Gastrocnemius medialis (tissue), 4 donors: ENCODE measurements at places on chromosomes 12 and 14. TPM values are rescaled to one million over a fixed set of nuclear protein-coding genes. Genes with fewer than 3 reads are reported as not detected.

- DNase-seq = no peak
Measured at GRCh38 chr14:75249958-75250336, 28.7 kb upstream of the FOS start.

The RNASE3 gene
- total RNA-seq = not detected

The CD163 gene
- total RNA-seq = 47.8 TPM

- no peak for DNase-seq
Measured at GRCh38 chr12:3083921-3084347, 6.8 kb downstream of the TSPAN9 start.

- no peak for DNase-seq
Measured at GRCh38 chr12:45426294-45426693, 210.4 kb downstream of the ANO6 start.

- no peak for DNase-seq
Measured at GRCh38 chr12:93729934-93730333, 52.8 kb downstream of the CRADD start.

DNA sequence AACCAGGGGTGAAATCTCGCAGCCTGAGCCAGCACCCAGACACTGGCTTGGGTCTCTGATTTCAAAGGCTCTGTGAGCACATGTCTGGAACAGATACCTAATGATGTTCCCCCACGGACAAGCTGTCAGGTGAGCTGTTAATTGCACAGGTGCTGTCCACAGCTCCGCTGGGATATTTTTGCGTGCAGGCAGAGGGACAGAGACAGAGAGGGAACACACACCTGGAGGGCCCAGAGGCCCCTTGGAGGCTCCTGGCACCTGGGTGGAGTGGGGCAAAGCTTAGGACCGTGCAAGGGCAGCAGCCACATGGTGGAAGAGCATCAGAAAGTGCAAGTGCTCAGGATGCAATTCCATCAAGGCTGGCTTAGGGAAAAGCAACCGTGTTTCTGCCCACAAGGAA, 57.3 kb downstream of the ARL6IP4 start:
- no peak for DNase-seq

DNA sequence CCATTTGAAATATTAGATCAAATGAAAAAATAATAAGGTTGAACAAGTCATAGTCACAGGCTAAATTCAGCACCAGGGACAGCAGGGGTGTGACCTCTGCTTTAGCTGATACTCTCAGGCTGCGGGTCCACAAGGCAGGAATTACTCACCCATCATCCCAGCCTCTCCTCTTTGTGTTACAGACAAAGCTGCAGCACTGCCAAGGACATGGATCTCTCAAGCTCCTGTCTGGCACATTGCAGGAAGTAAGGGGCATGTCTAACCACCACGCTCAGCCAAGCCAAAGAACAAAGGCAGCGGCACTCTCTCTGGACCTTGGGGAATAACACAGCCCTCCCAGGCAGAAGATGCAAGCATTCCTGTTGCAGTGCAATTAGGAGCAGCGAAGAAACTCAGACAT, 783.8 kb downstream of the VRK1 start:
- no peak for DNase-seq

The KRT77 gene
- total RNA-seq = not detected

DNA sequence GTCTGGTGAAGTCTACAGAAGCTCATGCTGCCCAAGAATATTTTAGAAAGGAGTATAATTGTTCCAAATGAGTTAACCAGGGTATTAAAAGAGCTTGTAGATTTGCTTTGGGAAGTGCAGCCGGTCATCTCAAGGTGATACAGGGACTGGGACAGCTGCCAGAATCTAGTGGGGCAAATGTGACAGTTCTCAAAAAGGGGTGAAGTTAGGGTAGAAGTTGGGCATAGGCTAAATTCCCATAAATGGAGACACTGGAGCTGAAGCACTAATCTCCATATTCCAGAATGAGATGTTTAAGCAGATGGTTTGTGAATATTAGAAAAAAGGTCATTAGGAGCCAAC, 94.7 kb downstream of the ANO6 start:
- DNase-seq = no peak

GRCh38 chr14:31492759-31493498, 5.1 kb upstream of the GPR33 start:
- no peak for DNase-seq

- no peak for DNase-seq
Measured at GRCh38 chr12:52826611-52827498, 7.3 kb downstream of the KRT79 start.

- DNase-seq = no peak
Measured at GRCh38 chr12:57033431-57033830, 16.5 kb downstream of the MYO1A start.
